ENCODE measurements at places on chromosomes 4 and X. TPM values are rescaled to one million over a fixed set of nuclear protein-coding genes. Genes with fewer than 3 reads are reported as not detected.

DNA sequence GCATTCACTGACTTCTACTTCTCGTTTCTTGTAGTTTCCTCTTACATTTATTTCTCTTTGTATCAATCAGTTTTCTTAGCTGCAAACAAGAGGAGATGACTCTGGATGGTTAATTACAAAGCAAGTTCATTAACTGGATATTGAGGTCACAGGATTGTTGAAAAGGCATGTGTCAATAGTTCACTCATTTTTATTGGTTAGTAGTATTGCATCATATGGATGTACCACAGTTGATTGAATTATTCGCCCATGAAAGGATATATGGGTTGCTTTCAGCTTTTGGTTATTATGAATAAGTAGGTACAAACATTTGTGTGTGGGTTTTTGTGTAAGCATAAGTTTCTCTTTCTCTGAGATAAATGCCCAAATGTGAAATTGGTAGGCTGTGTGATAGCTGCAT is 21.8 kb upstream of the ARHGEF6 start:
- no peak for DNase-seq

The CT45A10 gene
- total RNA-seq, result not detected

DNA sequence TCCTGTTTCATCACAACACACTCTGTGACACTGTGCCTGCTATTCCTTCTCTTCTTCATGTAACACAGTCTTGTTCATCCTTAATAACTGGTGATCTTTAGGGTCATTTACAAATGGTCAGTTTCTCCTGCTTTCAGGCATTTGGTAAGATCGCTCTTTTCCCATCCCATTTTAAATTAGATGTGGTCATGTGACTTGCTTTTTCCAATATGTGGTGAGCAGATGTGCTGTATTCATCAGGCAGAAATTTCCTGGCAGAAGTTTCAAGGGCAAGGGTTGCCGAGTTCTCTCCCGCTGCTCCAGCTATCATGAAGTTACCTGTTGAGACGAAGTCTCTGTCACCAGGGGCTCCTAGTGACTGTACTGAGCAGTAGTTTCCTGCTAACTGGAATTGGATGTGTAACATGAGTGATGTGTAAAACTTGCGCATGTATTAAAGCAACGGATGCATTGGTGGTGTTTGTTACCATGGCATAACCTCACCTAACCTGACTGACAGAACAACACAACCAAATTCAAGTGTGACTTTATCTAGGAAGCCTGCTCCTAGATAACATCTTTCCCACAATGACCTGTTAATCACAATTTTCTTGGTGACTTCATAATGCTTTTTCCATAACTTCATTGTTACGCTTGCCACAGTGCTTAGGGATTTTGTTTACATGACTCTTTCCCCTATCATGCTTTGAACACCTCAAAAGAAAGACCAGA is 29.5 kb upstream of the BMPR1B start:
- DNase-seq, result no peak

GRCh38 chr4:143252478-143252877 is 67.8 kb downstream of the USP38 start:
- no peak for DNase-seq

DNA sequence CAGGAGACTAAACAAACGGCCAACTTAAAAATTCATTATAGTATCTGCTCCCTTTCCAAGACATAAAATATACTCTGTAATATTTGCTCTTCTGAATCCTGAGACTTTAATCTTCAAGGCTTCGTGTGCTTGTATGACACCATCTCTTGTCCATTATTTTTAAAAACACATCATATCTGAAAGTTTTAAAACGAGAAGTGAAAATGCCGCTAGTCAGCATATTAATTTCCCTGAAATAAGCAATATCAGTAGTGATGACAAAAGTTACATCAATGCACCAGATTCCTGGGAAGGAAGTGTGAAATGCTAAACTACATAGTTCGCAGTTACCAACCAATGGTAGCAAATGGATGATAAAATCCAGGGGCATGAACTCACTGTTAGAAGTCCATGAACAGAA is 66.8 kb upstream of the EXOC1L start:
- no peak for DNase-seq

The SLC6A8 gene
- total RNA-seq, result 32.4 TPM
